ENCODE measurements at places on chromosomes 11 and 22.
A peak's percentile ranks its signal among the peaks of the same experiment; 100 is the strongest.

GRCh38 chr11:2729841-2730240 lies 30.0 kb upstream of the KCNQ1OT1 start:
- no peak for DNase-seq
- H3K36me3 ChIP-seq: no peaks in the 10 kb centered on the region
- no peak overlapping the region for H3K4me3 ChIP-seq
- no peak overlapping the region for H3K27ac ChIP-seq

DNA sequence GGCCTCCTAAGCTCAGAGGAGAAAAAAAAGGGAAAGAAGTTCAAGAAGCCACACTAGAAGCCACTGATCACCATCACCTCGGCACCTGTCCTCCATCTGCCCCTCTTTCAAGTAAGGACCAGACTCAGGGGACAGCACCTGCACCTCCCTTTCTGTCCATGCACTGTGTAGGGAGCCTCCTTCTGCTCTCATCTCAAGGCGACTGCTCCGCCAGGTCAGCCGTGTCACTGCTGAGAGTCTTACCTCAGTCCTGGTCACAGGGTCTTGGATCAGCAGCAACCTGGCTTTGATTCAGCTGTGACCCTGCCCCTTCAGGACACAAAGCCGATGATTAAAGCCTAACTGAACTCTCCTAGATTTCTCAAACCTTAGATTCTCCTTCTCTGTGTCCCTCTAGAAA lies 101.5 kb downstream of the ZNF280B start:
- H3K27me3 ChIP-seq: no peaks in the 10 kb centered on the region
- DNase-seq: no peak
- no peak overlapping the region for H3K4me3 ChIP-seq
- H3K27ac ChIP-seq: no peak overlapping the region
- H3K4me1 ChIP-seq: no peaks in the 10 kb centered on the region

DNA sequence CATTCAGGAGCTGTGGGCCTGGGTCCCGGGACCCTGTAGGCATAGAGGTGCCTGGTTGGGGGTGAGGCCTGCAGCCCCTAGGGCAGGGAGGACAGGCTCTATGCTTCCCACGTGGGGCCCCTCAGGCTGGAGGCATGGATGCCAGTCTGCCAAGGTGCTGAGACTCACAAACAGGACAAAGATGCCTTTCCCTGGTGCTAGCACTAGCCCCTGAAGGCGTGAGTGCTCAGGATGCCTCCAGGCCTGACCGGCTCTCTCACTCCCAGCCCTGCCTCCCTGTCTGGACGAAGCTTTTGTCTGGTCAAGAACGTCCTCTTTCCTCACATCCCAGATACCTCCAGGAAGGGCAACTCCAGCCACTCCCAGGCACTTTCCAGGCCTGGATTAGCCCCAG lies 2.1 kb downstream of the CDC42BPG start:
- no peaks in the 10 kb centered on the region for H3K36me3 ChIP-seq
- DNase-seq: no peak
- no peaks in the 10 kb centered on the region for H3K27me3 ChIP-seq
- no peak overlapping the region for H3K27ac ChIP-seq
- no peaks in the 10 kb centered on the region for H3K4me1 ChIP-seq
- no peak overlapping the region for H3K4me3 ChIP-seq

DNA sequence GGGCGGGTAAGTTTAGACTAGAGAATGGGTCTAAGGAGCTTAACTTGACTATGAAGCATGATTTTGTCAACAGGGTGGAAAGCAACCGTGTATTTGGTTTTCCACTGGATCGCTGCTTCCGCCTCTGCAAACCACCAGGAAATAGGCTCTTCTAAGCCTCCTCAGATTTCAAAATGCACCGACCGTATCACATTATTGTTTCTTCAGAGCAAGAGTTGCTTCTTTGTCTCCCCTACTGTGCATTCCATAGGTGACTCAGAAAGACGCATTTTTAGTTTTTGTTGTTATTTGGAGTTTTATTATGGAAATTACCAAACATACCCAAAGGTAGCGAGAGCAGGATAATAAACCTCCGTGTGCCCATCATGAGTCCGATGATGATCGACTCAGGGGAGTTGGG lies 64.3 kb upstream of the RASD2 start:
- no peaks in the 10 kb centered on the region for H3K36me3 ChIP-seq
- H3K4me3 ChIP-seq: no peak overlapping the region
- H3K4me1 ChIP-seq: no peaks in the 10 kb centered on the region
- no peaks in the 10 kb centered on the region for H3K27me3 ChIP-seq

DNA sequence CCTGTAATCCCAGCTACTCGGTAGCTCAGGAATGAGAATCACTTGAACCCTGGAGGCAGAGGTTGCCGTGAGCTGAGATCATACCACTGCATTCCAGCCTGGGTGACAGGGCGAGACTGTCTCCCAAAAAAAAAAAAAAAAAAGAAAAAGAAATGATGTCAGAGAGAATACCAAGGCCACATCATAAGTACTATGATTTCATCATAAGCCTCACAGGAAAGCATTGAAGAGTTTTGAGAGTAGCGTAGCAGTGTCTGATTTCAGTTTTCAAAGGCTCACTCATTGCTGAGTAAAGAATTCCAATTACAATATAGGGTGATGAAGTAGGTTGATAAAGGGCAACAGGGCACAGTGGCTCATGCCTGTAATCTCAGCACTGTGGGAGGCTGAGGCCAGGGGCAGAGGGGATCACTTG lies 88.8 kb downstream of the MRTFA start:
- DNase-seq: no peak
- peaks cover 10% of the 10 kb centered on the region for H3K36me3 ChIP-seq
- no peak overlapping the region for H3K4me3 ChIP-seq
- H3K27ac ChIP-seq: no peak overlapping the region
- no peaks in the 10 kb centered on the region for H3K27me3 ChIP-seq

DNA sequence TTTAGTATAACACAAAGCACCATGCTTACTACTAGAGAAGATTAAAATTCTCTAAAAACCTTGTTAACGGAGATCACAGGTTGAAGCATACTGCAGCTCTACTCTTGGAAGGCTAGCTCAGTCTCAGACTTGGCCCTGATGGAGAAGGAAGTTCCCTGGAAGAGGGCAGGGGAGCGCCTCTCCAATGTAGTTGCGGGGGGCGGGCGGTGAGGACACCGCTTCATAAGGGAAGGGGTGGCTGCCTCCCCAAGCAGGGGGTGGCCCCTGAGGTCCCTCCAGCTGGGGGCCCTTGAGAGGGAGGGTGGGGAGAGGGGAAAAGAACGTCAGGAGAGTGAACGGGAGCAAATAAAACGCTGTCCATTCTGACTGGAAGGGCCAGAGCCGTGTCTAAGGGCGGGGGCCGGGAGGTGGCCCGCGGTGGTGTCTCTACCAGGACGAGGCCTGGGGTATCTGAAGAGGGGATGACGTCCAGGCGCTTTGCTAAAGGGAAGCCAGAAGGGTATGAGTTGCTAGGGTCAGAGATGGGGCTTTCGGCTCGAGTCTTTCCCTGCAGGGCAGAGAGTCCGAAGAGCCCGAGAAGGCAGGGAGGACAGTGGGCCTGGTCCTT lies 553 bp upstream of the USP47 start:
- peak; percentile 49 for DNase-seq
- H3K27ac ChIP-seq: peak overlapping the region; percentile 97
- H3K27me3 ChIP-seq: no peaks in the 10 kb centered on the region
- H3K4me3 ChIP-seq: peak overlapping the region; percentile 55
- peaks cover 39% of the 10 kb centered on the region for H3K4me1 ChIP-seq
- H3K36me3 ChIP-seq: no peaks in the 10 kb centered on the region

DNA sequence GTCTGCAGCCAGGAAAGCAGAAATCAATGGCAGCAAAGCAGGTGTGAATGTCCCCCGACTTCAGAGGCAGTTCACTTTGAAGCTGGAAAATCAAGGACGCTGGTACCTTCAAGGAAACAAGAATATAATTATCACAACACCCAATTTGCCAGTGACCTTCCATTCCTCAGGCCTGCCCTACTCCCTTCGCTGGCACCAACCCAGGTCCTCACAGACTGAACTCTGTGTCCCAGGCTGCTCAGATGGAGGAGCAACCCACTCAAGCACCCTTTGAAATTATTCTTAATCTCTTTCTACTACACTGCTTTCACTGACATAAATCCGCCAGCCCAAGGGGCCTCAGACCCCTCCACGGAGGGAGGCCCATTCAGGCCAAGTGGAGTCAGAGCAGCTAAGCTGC lies 64.7 kb upstream of the WT1 start:
- no peak overlapping the region for H3K4me3 ChIP-seq
- no peaks in the 10 kb centered on the region for H3K36me3 ChIP-seq
- no peak overlapping the region for H3K27ac ChIP-seq
- no peak for DNase-seq
- no peaks in the 10 kb centered on the region for H3K4me1 ChIP-seq

GRCh38 chr22:39028281-39028680 lies 7.4 kb downstream of the APOBEC3D start:
- no peak for DNase-seq
- H3K36me3 ChIP-seq: no peaks in the 10 kb centered on the region
- no peaks in the 10 kb centered on the region for H3K27me3 ChIP-seq
- H3K4me3 ChIP-seq: no peak overlapping the region
- peaks cover 6% of the 10 kb centered on the region for H3K4me1 ChIP-seq
